Stimulated activated CD4-positive, alpha-beta T cell treated with anti-CD3 and anti-CD28 coated beads, Interleukin-1b, Interleukin-23, amount 100 ng/mL, for 1 hour (primary cell): ENCODE measurements at places on chromosomes 2 and 18.

- DNase-seq: no peak
Measured at GRCh38 chr18:74451148-74451547, 6.0 kb downstream of the DIPK1C start.

GRCh38 chr2:28351621-28352020 lies 41.0 kb upstream of the FOSL2 start:
- no peak for DNase-seq

DNA sequence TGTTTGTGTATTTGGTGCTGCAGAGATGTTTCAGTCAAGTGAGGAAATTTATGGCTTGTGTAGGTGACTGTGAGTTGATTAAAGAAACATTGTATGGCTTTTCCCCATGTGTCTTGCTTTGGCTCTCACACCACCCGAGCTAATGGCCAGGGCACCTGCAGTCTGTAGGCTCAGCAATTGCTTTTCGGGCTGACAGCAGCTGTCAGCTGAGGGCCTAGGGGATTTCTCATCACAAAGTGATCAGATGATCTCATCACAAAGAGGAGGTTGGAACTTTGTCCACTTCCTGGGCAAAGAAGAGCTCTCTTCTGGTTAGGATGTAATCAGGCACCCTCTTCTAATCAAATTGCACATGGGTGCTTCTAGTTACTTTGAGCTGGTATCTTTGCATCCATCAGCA lies 632.2 kb downstream of the SLC4A3 start:
- DNase-seq: no peak

DNA sequence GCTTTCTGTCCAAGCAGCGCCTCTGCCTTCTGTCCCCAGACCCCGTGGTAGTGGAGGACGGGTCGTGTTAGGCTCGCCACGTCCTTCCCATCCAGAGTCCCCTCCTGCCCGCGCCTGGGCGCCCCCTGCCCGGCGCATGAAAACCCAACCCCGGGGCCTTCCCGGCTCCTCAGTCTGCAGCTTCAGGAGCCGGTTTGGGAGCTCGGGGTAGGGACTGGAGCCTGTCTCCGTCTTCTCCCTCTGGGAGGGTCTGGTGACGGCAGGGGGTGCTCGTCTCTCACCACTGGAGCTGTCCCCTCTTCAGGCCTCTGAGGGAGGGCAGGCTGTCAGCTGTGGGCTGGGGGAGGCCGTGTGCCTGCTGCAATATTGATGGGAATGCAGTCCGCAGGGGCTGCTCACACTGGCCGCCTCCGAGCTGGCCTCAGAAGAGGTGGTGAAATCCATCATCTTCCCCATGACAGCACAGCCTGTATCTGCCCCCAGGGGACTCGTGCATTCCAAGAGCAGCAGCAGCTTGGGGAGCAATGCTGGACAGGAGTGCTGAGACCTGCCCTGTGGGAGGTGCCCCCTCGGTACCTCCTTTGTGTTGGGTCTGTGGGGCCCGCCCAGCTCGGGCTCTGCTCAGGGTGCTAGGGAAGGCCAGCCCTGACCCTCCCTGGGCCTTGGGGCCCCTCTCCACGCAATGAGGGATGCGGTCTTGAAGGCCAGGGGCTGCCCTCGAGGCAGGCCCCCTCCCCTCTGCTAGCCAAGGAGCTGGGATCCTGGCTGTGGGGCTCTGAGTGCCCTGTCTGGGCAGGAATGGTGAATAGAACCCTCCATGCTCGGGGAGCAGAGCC lies 17.8 kb upstream of the KLHL30 start:
- DNase-seq: no peak

DNA sequence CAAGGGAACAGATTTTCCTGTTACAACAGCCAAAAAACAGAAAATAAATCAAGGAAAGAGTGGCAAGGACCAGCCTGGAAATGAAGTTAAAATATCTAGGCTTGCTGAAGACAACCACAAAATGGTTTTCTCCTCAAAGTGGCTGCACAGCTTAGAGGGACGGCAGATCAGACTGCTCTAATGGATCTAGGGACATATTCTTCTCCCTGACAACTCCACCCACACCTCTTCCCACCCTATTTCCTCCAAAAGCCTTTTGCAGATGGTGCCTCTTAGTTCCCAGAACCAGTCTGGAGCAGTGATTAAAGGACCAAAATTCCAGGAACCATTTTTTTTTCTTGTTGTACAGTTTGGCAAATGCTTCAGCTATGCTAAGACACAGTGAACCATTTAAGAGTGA lies 220.2 kb upstream of the SIX2 start:
- no peak for DNase-seq

DNA sequence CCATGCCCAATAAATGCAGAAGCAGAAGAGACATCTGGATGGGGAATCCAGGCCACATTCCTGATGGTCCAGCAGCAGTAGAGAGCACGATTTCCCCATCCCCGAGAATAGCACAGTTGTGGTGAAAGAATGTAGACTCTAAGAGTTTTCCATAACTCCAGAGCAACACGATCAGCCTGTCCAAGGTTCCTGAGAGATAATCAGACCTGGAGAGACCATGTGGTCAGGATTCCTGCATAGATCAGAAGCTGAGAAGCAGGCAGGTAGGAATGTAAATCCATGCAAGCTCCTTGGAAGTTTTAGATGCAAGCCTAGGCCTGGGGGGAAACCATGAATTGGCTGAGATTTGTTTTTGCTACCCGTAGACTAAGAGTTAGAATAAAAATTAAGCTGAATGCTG lies 34.2 kb upstream of the PTPRM start:
- no peak for DNase-seq

DNA sequence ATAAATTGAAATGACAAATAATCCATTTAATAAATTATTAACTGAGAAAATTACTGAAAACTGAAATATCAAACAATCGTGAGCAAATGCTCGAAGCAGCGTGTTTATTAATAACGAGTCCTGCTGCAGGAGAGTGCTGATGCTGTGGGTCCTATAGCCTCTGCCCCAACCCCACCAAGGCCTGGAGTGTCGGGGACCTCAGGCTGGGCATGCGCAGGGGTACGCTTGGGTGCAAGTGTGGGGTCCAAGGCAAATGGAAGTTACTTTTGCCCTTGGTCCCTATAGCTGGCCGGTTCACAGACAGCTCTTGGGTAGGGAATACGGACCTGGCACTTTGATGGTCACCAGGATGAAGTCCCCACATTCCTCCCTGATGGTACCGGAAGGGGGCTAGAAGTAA lies 43.3 kb upstream of the CELF4 start:
- DNase-seq: no peak

DNA sequence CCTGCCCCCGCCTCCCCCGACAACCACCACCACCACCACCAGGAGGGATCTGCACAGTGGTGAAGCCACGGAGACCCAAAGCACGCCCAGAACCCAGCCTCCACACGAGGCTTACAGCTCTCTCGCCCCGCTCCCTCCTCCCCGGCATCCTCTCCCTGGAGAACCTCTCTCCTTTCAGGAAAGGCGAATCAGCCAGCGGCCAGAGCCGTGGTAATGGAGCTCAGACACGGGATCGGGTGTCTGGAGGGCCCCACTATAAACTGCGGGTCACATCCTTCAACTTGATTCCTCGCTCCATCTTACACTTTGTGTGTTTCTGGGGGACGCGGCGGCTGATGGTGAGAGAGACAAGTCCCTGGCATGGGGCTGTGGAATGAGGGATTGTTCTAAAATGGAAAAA lies 271.5 kb upstream of the SIX2 start:
- no peak for DNase-seq

GRCh38 chr2:152051436-152051835 lies 47.4 kb downstream of the CACNB4 start:
- DNase-seq: no peak

DNA sequence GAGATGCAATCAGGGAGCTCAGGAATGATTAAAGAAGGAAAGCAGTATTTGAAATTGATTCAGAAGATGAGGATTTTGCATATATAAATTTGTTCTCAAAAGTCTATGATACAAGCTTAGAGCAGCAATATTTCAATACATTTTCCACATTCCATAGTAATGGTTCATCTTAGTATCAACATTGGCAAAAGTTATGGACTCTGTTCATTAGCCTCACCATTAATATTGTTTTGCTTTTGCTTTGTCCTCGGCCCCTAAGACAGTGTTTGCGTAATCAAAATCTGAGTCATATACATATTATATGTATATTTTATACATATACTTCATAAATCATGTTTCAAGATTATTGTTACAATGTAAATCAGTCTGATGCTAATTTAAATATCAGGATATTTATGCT lies 176.6 kb downstream of the CNTNAP5 start:
- DNase-seq: no peak

DNA sequence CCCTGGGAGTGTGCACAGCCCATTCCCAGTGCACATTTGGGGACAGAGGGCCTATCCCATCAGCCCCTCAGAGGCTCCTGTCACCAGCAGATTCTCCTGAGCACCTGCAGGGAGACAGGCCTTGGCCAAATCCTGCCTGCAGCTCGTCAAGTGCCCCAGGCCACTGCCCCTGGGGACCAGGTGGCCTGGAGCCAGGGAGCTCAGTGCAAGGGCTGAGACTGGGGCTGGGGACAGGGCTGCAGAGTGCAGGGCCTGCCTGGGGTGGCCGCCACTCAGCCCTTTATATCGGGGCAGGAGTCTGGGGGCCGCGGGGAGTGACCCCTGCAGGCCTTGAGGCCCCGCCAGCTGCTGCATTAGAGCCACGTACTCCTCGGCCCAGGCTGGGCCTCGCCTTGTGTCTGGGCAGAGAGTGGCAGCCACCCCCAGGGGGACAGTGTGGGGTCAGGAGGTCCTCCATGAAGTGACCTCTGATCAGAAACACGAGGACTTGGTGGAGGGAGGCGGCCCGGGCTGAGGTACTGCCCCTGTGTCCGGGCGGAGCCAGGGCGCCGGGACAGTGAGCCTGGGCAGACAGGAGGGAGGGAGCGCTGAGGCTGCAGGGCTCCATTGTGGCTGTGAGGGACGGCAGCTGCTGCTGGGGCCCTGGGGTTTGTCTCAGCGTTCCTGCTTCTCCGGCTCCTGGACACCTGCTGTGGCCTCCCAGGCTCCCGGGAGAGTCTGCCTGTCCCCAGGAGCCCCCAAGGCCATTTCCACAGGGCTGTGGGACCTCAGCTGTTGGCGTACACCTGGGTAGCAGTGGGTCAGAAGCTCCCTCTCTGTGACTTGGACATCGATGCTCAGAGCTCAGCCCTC lies 24.2 kb downstream of the GPC1 start:
- DNase-seq: no peak

- DNase-seq: no peak
Measured at GRCh38 chr2:82879803-82880202, 1579.3 kb downstream of the SUCLG1 start.

GRCh38 chr18:79563949-79564348 lies 115.7 kb upstream of the CTDP1 start:
- DNase-seq: no peak

GRCh38 chr18:79964330-79965118 lies at the start of gene HSBP1L1:
Gene HSBP1L1, plus strand, starts transcription at chr18:79964643. Its CDS starts 93 bp downstream, at chr18:79964736.
- DNase-seq: no peak

GRCh38 chr2:44772131-44772530 lies 169.4 kb upstream of the SIX3 start:
- DNase-seq: no peak

DNA sequence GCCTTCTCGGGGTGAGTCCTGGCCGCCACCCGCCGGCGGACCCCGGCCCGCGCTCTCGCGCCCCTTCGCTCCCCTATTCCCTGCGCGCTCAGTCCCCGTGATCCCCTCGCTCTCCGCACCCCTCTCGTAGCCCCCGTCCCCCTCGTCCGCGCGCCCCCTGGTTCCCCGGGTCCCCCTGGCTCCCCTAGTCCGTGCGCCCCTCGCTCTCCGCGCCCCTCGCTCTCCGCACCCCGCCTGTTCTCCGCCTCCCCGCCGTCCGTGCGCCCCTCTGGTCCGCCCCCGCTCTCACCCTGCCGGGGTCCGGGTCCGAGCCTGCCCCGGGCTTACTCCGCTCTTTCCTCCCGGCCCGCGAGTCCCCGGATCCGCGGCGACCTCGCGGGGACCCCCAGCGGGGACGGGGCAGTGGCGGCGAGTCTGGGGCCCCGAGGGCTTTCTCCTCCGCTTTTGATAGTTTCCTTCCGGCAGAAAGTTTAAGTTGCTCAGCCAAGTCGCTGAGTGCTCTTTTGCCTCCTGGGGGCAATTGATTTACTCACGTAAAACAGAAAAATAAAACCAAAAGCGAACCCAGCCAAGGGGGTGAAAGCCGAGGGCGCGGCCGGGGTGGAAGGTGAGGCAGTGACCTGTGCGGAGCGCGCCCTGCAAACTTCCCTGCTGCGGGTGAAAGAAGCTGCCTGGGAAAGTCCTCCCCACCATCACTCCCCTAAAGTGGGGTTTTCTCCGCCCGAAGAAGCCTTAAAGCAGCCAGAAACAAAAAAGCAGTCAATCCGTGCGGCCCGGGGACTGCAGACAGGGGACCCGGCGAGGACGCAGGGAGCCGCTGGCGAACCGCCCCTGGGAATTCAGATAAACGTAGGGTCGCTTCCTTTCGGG lies 568 bp downstream of the RAB31 start:
- no peak for DNase-seq
